ENCODE measurements at places on chromosomes 1 and 21.

DNA sequence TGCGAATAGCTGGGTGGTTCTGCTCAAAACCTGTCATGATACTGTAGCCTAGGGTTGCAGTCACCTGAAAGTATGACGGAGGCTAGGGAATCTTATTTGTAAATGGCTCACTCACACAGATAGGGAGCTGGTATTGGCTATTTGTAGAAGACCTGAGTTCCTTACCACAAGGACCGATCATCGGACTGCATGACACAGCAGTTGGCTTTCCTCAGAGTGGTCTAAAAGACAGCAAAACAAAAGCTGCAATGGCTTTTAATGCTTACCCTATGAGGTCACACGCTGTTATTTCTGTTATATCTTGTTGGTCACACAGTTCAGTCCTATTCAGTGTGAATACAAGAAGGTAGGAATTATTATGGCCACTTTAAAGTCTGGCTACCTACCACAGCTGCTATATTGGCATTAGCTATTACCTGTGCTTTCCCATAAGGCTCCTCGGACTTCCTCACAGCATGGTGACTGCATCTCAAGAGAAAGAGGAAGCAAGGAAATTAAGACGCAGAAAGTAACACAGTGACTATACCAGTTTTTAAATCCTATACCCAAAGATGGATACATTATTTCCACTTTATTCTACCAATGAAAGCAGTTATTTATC lies 68.4 kb upstream of the LRRC7 start:
- DNase-seq: no peak

GRCh38 chr1:43931711-43932660 lies 1.6 kb upstream of the ARTN start:
- DNase-seq: no peak

DNA sequence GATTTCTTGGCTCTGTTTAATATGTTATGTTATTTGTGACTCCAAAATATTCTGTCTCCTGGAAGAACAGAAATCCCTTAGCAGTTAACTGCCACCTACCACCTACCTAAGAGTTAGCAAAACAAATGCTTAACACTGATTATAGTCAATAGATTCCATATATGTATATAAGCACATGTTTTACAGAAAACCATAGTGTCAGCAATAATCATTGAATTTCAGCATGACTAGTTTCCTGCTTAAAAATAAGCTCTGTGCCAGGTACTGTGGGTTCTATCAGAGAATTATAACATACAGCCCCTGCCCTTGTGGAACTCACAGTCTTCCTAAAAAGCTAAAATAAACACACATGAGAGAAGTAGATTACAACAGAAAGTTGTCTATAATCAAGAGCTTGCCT lies 561.9 kb upstream of the CAMK1G start:
- DNase-seq: no peak

- DNase-seq: no peak
These were observed 24.8 kb upstream of the SLC22A15 start for GRCh38 chr1:115951560-115951959.
